OCI-LY7 (cell line): ENCODE measurements at places on chromosomes 2 and 18.

DNA sequence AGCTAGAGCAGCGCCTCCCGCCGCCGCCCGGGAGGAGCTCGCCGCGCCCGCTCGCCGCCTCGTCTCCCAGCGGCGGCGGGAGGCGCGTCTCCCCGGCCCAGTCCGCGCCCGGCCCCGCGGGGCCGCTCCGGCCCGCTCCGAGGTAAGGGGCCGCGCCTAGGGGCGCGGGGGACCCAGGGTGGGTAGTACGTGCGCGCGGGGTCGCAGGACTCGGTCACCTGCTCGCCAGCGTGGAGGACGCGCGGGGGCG lies 259 bp downstream of the NPAS2 start:
- DNase-seq: no peak

- DNase-seq: no peak
These were observed 904.7 kb upstream of the ACVR2A start for GRCh38 chr2:146939991-146940685.

- DNase-seq: peak; percentile 98
These were observed 18.9 kb upstream of the WDR33 start for GRCh38 chr2:127829845-127830246.

DNA sequence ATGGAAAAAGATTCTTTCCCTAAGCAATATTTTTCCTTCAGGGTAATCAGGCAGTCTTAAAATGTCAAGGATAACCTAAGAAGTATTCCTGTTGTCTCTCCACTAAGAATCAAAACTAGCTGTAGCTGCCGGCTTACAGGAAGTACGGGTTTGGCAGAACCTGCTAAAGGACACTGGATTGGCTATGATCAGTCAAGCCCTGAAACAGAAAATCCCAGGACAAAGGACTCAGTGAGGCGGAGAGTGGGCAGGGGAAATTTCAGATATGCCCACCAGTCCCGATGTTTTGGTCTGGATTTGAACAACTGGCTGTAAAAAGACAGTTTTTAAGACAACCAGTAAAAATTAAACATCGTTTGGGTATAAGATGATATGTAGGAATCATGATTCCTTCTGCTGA lies 155.7 kb downstream of the HDAC4 start:
- no peak for DNase-seq

DNA sequence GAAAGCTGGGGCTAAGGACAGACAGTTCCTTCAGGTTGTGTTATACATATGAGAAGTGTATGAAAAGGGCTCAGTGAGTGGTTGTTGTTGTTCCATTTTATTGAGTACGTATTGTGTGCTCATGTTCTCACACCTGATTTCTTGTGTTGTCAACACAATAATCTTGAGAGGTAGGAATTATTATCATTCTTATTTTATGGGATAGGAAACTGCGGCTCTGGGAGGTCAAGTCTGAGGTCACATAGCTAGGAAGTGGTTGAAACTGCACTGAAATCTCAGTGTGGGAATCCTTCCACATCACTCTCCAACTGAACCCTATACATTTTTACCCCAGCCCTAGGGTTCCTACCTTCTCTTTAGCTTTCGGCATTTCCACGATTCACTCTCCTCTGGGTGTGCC lies 124.2 kb upstream of the CXCR4 start:
- no peak for DNase-seq

DNA sequence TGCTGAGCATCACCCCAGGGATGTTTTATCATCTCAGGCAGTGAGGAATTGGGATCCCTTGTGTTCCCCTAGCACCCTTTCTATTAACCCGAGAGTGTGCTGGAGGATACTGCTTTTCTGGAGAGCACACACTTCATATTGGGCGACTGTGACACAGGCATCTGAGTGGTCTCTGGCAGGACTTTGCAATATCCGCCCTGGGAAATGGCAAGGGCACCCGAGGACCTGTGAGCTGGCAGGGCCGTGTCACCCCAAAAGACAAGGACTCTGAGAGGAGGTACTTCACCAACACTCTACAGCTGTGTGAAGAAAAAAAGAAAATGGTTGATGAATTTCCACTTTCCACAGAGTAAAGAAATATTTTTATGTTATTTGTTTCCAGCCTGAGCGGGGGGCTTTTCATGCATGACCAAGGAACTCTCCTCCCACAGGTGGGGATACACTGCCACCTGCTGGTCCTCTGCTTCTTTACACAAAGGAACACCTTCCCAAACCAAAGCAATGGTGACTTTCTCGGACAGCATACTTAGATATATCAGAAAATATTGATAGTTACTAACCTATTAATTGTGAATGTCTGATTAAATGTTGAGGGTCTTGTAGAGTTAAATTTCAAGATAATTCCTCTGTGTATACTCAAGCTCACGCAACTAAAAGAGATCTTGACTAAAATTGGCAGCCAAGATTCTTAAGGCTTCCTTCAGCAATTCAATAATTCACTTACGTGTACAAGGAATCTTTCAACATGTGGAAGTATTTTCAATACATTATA lies 45.9 kb upstream of the REG3G start:
- peak; percentile 82 for DNase-seq

GRCh38 chr2:179443180-179443579 lies 178.5 kb upstream of the SESTD1 start:
- DNase-seq: no peak
